Activated T-helper 17 cell treated with anti-CD3 and anti-CD28 coated beads, Interleukin-2, amount 50 U/mL, for 72 hours (primary cell): ENCODE measurements at places on chromosomes 6 and 20.

DNA sequence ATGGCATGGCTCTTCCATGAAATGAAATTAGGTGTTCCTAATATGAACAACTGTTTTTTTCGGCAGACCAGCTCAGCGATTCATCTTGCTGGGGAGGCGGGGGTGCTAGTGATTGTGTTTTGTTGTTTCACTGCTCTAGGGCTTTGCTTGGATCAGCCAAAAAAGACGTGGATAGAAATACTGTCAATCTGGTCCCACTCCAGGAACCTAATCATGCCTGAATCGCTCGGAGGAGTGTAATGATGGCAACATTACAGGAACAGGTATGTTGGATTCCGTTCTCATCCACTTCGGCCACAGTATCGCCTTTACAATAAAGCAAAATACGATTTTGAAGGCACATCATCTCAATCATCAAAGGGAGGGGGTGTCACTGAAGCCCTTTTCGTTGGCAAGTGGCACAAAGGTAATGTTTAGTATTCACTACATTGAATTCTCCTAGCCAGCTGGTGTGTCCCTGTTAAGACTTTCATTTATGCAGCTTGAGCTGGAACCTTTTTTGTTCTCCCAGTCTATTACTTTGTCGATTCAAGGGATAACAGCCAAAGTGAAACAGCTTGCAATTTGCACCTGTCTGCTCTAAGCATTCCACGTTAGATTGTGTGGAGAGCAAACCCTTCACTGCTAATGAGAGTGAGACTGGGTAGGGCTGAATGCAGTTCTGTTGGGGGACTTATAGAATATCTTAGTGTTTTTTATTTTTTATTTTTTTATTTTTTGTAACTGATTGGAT is 477.7 kb downstream of the TFAP2A start:
- ATAC-seq = no peak

GRCh38 chr6:105164418-105164817 is 15.4 kb downstream of the POPDC3 start:
- ATAC-seq = no peak

GRCh38 chr6:34510299-34510698 is 44.4 kb downstream of the PACSIN1 start:
- no peak for ATAC-seq

GRCh38 chr6:121780325-121781321 is 345.2 kb downstream of the GJA1 start:
- peak; percentile 19 for ATAC-seq

DNA sequence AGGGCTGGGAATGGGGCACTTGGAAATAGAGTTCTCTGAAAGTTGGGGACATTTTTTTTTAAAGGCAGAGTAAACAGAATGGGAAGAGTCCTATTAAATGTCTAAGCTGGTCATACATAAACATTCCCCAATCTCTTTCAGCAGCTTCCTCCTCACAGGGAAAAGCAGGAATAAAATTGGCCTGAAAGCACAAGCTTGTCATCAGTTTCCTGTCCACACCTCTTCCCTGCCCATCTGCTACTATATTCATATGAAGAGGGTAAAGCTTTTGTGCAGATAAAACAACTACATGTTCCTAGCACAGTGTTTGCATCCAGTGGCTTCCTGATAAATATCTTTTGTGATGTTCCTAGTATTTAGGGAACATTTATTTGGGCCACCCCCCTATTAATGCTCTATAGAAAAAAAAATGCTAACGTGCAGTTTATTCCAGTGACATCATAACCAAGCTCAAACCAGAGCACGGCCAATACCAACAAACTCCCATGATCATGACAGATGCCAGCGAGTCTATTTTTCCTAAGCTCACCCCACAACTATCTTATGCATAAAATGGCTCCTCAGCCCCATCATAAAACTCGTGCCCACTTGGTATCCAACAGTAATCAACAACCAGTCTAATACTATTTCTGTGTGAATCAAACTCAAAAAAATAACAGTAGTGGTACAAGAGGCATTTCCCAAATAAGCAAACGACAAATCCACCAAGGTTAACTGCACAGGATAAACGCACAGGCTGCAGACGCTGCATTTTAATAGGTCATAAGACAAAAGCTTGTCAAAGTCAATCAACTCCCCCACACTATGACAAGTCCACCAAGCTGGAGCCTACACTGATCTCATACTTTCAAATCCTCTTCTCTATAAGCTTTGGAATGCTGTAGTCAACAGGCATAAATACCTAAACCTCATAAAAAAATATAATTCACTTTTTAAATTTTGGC is 95.3 kb downstream of the EPB41L2 start:
- no peak for ATAC-seq

DNA sequence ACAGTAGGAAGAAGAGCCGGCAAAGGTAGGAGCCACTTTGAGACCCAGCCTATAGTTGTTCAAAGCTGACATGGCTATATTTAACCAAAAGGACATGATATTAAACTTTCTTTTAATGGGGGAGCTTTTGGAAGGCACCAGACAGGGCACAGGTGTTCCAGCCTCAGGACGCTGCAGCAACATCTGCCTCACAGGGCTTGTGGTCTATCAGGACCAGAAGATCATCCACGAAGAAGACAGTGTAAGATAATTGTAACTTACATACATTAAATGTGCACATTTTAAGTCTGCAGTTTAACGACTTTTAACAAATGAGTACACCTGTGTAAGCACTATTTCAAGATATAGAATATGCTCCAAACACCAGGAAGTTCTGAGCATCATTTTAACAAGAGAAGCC is 168.2 kb upstream of the PMEPA1 start:
- no peak for ATAC-seq

- ATAC-seq = no peak
Measured at GRCh38 chr20:49345524-49345923, 67.7 kb upstream of the ZNFX1 start.

GRCh38 chr6:119207971-119208725 is 129.7 kb upstream of the FAM184A start:
- ATAC-seq = no peak

GRCh38 chr6:31362751-31363150 is 5.8 kb upstream of the HLA-B start:
- no peak for ATAC-seq

DNA sequence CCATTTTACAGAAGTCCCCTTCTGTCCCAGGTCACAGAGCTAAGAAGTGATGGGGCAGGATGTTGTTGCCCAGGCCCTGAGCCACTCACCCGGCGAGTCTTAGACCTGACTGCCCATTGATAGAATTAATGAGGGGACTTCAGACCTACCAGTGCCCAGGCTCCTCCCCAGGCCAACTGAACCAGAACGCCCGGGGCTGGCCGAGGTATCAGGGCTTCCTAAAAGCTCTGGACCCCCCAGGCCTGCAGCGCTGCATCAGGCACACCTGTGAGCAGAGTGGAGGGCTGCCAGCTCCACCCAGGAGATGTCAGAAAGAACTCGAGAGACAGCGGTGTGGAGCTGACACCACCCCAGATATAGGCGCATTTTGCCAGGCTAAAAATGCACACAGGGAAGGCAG is 3.5 kb downstream of the GPR31 start:
- ATAC-seq = no peak

DNA sequence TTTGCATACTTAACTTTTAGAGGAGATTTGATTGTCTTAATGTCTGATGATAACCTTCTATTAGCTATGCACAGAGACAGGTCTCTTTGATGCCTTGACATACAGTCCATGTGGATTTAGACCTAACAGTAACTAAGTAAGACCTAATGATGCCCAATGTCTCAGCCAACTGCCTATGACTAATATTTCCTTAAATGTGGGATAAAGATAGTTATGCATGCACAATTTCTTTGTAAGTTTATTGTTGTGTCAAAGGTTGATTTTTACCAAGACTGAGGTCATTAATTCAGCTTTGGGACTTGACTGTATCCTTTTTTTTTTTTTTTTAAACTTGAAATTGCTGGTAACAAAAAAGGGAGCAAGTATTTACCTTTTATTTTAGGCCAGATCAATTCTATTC is 450.0 kb downstream of the HAO1 start:
- ATAC-seq = no peak
